ENCODE measurements at places on chromosomes 1 and 21.

DNA sequence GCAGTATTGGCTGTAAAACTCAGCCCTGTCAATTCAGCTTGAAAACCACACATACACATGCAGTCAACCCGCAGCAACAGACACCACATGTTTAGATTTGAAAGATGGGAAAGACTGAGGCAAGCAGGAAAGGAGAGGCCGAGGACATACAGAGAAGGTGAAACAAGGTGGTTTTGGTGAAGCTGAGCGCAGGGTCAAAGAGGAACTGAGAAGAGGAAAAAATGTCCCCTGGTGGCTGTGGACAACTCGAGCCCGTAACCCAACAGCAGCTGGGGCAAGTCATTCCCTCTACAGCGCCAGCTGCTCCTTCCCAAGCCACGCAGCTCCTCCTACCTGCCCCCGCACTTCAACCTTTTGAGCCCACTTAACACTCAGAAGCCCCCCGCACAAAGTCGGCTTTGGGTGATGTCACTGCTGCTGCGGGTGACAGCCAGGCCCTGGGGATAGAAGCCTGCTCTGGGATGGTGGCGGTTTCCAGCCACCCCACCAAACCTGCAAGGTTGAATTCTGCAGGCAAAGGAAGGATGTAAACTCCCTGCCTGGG is 63.0 kb downstream of the KCNN3 start:
- DNase-seq = no peak

- no peak for DNase-seq
Measured at GRCh38 chr1:4395676-4396075, 258.7 kb upstream of the AJAP1 start.

DNA sequence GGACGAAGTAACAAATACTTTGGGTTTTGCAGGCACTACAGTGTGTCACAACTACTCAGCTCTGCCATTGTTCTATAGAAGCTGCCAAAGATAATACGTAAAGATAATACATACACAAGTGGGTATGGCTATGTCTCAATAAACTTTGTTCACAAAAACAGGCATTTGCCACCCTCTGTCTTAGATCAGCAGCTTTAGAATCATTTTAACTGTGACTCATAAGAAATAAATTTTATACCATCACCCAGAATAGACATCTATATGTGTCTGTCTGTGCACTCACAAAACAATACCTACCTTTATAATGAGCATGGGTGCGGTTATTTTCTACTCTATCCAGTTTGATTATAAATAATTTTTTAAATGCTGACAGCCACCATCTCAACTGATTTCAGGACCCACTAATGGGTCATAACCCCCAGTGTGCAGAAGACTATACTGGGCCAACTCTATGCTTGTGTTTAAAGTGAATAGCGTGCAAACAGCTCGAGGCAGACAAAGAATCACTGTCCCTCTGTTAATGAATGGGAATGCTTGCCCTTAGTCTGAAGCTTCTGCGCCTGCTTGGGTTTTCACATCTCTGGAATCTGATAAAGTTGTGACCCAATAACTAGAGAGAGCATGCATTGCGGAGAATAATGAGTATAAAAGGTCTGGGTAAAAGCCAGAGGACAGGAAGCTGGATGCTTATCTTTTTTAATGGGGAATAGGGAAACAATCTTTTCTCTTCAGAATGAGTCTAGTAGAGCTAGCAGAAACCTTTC is 216.2 kb downstream of the PLPP3 start:
- no peak for DNase-seq

GRCh38 chr1:89686520-89686919 is 53.6 kb downstream of the LRRC8C start:
- no peak for DNase-seq

DNA sequence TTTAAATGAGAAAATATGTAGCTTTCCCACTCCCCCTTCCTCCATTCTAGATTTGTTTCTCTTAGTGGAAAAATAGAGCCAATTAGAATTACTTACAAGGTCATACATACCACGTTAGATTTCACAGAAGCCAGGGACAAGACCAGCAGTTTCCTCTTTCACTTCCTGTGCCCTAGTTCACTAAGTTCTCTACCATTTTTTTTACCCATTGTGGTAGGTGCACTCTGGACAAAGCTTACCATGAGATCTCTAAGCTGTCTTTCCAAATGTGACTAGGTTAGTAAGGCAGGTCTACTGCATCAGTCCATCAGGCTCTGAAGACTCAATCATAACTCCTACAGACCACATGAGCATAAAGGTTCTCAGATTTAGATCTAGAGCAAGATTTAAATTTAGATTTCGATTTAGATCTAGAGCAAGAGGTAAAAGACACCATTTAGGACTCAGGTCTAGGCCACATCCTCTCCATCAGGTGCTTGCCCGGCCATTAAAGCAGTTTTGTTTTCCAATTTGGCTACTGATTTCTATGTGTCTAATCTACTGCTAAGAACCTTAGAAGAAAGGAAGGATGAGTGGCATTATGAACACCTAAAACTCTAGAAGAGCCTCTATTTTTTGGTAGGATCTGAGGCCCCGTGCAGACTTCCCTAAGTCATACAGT is 235.3 kb downstream of the FAF1 start:
- DNase-seq = no peak

GRCh38 chr1:48704736-48705135 is 72.0 kb downstream of the BEND5 start:
- DNase-seq = no peak

DNA sequence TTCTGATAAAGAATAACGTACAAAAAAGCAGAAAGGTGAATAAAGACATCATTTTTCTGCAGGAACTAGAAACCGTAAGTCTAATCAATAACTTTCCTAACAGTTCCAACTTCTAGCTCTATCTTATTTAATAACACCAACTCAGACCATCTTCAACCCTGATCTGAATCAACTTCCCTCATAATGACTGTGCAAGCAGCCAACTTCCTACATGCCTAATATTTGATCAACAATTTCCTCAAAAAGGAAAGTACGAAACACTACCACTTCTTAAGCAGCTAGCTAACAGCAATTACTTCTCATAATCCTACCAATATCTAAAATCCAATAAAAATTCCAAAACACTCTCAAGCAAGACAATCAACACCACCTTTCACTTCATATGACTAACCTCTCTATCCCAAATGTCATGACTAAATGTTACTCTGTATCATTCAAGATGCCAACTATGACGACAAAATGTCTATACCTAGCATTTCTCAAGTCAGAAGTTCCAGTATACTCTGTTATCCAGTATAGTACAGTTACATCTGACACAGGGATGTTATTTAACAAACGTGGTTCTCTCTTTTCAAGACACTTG is 1.7 kb downstream of the COP1 start:
- no peak for DNase-seq

DNA sequence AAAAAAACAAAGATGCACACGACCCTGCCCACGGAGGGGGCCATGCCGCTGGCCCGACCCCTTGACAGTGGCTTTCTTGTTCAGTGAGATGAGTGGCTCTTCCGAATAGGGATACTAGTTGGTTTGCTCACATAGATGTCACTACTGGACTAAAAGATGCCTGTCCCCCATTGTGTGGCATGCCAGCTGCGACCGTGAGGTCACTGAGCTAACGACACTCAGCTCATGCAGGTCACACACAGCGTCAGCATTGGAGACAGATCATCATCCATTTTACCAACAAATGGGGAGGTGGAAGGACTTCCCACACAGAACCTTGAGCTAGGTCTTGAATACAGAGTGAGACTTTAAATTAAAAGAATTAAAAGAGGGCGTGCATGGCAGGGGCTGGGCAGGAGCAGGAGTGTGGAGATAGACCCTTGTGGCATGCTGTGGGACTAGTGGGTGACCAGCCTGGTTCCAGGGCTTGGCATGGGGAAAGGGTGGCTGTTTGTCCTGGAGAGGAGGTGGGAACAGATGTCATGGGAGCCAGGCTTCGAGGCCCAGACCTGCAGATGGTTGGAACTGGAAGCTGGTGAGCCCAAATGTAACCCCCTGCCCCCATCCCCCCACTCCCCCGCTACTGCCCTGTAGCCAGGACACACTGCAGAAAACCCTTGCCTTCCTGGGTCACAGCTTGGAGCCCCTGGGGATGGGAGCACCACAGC is 12.4 kb downstream of the SLC1A7 start:
- no peak for DNase-seq

DNA sequence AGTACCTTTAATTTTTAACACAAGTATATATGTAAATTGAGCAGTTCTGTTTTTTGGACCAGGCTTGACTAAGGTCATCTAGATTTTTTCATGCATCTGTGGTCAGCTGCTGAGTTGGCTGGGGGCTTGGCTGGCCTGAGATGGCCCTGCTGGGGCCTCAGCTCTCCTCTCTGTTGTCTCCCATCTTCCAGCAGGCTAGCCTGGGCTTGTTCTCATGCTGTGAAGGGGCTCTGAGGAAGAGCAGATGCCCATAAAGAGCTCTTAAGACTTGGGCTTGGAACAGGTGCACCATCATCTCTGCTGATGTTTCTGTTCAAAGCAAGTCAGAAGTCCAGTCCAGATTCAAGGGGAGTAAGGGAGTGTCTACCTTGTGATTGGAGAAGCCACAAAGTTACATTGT is 51.2 kb upstream of the TNR start:
- no peak for DNase-seq

DNA sequence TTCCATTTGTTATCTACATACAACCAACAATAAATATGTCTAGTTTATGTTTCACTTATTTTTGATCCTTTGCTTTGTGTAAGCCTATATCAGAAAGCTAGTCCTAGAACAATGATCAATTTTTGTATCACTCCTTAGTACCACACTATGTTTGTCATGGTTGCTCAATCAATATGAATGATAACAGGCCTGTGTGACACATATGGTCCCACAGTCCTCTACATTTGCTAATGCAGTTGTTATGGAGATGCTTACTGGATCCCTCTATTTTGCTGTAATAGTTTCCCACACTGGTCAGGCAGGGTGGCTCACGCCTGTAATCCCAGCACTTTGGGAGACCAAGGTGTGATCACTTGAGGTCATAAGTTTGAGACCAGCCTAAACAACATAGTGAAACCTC is 59.1 kb downstream of the ERO1B start:
- DNase-seq = no peak

DNA sequence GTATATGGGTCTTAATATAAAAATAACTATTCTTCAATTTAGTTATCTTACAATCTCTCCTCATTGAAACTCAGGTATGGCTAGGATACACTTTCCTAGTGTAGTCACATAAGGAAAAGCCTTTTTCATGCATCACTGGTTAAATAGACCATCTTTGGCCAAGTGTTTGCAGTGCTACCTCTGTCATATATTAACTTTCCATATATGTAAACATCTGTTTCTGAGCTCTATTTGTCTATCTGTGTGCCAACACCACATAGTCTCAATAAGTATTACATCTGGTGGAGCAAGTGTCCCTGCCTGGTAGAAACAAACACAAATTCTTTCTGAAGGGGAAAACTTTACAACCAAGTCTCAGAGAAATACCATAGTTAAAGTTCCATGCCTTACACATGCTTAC is 134.6 kb downstream of the TSEN15 start:
- no peak for DNase-seq

DNA sequence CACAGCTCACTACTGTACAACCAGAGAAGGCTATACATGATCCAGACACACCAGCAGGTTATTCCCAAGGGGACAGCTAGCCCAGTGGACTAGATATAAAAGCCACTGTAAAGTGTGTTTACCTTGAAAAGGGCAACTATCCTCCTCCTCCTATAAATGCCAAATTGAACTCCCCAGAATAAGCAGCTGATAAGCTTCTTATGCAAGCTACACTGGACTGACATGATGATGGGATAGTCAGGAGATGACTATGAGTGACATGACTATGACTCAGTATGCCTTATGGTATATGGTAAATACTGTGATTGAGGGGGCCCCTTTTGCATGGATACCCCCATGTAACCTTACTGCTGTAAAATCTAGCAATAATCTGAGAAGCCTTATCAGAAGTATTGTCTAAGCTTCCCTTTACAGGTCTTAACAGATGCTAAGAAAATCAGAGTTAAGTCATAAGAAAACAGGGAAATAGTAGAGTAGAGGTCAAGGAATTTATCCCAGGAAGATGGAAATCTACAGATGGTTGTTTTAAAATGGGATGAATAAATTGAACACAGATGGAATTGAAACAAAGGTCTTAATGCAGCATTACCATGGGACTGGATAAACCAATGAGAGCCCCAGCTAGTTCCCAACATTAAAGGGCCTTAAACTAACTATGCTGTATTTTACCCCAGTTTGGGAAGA is 55.8 kb downstream of the TRIM33 start:
- DNase-seq = no peak

GRCh38 chr21:46038871-46039397 is 57.4 kb downstream of the COL6A1 start:
- no peak for DNase-seq

DNA sequence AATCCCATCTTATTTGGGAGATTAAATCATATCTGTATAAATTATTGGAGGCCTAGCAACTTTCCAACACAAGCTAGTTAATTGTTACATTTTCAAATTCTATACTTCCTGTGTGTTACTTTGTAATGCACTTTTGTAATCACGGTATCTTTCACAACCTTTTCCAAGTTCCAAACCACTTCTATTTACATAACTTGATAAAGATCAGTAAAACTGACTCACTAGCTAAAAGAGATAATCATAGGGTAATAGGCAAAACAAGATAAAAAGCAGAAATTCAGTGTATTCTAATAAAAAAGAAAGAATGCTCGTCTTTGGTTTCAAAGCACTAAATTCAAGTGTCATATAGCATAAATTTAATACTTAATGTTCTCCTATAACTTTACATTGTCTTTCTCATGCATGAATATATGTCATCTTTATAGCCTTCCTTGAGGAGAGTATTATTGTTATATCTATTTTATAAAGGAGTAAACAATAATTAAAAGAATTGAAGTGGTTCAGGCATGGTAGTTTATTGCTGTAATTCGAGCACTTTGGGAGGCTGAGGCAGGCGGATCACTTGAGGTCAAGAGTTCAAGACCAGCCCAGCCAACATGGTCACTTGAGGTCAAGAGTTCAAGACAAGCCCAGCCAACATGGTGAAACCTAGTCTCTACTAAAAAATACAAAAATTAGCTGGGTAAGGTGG is 66.4 kb downstream of the RGS13 start:
- no peak for DNase-seq

DNA sequence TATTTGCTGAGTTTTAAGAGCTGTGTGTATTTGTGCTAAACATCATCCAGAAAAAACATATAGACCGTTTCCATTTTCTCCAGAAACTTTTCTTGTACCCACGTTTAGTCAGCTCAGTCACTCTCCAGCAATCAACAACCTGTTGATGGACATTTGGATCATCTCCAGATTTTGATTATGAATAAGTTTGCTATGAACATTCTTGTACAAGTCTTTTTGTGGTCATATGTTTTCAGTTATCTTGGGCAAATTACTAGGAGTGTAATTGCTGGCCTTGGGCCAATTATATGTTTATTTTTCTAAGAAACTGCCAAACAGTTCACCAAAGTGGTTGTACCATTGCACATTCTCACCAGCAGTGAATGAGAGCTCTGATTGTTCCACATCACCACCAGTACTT is 221.8 kb downstream of the CENPF start:
- no peak for DNase-seq

DNA sequence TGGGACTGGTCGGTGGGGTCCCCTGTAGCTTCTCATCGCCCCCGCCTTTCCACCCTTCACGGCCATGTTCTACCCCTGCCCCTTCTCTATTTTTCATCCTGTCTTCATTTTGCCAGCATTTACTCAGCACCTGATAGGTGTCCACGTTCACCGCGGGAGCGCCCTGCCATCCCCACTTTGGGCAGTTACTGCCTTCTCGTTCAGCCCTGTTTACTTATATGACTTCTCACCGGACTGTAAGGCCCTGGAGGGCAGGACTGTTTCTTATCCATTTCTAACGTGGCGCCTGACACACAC is 380 bp downstream of the MFN2 start:
- no peak for DNase-seq

- no peak for DNase-seq
Measured at GRCh38 chr1:15005116-15005515, 148.4 kb upstream of the TMEM51 start.

- no peak for DNase-seq
Measured at GRCh38 chr1:52432807-52433206, 28.4 kb downstream of the PRPF38A start.

Measured in stimulated activated CD4-positive, alpha-beta T cell treated with anti-CD3 and anti-CD28 coated beads, Interleukin-2, amount 100 ng/mL, for 24 hours (primary cell).